ENCODE measurements at places on chromosomes 7 and 10. TPM values are rescaled to one million over a fixed set of nuclear protein-coding genes. Genes with fewer than 3 reads are reported as not detected.

Gene ZKSCAN1
- 6.5 TPM for polyA plus RNA-seq

Gene GPR141
- polyA plus RNA-seq: 0.88 TPM

Gene SPRN
- polyA plus RNA-seq: not detected

Gene PKD2L1
- 0.25 TPM for polyA plus RNA-seq

Gene ZNRF2
- polyA plus RNA-seq: 7.0 TPM

Gene SEC31B
- 20.0 TPM for polyA plus RNA-seq

Gene KIF11
- 0.23 TPM for polyA plus RNA-seq

Gene TFPI2
- polyA plus RNA-seq: 41.2 TPM

Gene MYO1G
- polyA plus RNA-seq: 3.5 TPM

Gene RPA3
- 31.7 TPM for polyA plus RNA-seq

Gene SPOCK2
- 1.8 TPM for polyA plus RNA-seq

Gene LLCFC1
- polyA plus RNA-seq: not detected

Gene PTPRZ1
- polyA plus RNA-seq: not detected

Measured in aorta (tissue), 5 donors.